Colonic mucosa (tissue), 4 donors: ENCODE measurements at places on chromosomes 1 and 21.

DNA sequence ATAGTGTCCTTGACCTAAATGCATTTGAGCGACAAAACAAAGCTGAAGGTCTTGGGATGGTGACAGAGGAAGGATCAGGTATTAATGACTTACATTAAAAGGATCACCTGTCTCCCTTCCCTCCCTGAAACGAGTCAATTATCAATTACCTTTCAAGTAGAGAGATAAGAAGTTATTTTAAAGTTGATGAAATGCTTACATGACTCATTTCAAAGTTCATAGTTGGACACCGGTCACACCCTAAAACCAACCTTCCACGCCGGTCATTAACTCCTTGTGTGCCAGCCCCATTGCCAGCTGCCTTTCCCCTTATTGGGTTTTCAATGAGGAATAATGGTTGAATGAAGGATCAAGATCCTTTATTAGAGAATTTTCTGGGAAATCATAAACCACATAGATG, 129.8 kb downstream of the ZP4 start:
- peak; percentile 22 for DNase-seq

GRCh38 chr1:222654849-222655248, 37.0 kb downstream of the MIA3 start:
- DNase-seq, result peak; percentile 29

DNA sequence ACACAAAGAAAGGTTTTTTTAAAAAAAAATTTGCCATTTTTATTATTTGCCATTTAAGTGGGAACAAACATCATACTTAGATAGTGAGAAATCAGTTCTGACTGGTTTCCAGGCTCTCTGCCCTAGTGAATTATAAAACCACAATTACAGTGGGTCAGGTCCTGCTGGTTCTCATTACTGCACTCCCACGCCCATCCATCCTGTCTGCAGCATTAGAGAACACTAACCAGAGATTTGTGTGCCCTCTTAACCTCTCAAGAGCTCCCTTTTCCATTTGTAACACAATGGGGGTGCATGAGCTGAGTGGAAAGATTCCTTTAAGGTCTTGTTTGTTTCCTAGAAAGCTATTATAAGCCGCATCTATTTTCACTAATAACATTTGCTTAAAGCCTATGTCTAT, 489.3 kb downstream of the AMY1C start:
- DNase-seq, result no peak

DNA sequence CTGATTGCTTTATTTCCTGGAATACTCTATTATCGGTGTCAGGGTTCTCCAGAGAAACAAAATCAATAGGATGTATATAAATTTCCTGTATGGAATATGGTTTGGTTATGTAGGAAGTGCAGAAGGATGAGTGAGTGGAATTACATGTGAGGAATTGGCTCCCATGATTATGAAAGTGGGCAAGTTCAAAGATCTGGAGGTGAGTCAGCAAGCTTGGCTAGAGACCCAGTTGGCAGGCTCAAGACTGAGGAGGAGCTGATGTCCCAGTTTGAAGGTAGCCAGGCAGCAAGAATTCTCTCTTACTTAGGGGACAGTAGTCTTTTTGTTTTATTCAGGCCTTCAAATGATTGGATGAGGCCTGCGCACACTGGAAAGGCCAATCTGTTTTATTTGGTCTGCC, 57.5 kb downstream of the MAP3K7CL start:
- DNase-seq, result no peak

- DNase-seq, result no peak
These were observed 311.3 kb downstream of the TGFB2 start for GRCh38 chr1:218656301-218657037.
